ENCODE measurements at places on chromosomes 1 and 21.

DNA sequence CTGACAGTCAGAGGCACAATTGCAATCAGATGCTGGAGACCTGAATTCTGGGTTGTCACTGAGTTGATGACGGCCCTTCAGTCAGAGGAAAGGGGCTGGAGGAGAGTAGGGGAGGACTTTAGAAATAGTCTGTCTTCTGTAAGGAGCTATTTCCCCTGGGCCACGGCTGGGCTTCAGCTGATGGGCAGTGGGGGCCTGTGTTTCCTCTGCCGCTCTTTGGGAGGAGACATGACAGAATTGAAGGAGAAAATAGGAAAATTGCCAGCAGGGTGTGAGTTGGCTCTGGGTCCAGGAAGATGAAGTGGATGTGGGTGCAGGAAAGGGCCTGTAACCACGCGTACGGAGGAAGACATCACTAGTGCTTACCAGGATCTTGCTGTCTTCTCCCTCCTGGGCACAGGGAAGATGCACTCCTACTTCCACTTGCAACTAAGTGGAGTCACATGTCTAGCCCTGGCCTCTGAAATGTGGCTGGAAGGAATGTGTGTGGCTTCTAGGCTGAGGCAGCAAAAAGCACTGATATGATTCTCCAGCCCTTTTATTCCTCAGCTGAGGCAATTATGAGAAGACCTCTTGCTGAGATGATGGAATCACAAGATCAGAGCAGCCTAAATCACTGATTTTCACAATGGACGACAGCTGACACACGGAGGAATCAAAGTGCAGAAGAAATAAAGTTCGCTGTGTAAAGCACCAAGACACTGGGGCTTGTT lies 250.0 kb downstream of the GRIK3 start:
- DNase-seq, result no peak

DNA sequence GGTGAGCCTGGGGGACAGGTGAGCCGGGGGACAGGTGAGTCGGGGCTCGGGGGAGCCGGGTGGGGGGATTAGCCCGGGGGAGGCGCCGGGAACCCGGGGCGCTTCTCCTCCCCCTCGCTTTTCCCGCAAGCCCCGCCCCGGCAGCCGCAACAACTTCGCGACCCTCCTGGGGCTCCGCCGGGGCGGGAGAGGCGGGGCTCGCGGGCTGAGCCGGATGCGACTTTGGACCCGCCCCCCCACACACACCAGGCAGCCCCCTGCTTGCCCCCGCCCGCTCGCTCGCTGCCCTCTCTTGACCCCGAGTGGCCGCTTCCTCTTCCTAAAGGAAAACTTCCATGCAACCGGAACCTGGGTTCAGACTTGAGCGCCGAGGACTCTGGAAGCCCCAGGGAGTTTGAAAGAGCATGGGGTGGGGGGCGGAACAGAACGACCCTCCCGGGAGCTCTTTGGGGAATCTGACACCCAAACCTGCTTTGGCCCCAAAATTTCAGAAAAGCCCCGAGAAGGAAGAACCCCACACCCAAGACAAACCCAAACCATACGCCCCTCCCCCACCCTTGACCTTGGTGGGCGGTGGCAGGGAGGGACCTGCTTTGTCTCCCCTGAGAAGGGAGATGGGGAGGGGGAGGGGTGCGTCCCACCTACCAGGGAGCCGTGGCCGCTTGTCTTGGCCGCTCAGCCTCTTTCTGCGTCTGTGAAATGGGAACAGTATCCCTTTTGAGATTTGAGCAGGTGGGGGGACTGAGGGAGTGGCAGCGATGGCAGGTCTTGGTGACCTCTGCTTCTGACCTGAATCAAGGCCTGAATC lies 550 bp downstream of the ARHGEF16 start:
- no peak for DNase-seq

GRCh38 chr1:5374192-5374591 lies 618.0 kb downstream of the NPHP4 start:
- no peak for DNase-seq

DNA sequence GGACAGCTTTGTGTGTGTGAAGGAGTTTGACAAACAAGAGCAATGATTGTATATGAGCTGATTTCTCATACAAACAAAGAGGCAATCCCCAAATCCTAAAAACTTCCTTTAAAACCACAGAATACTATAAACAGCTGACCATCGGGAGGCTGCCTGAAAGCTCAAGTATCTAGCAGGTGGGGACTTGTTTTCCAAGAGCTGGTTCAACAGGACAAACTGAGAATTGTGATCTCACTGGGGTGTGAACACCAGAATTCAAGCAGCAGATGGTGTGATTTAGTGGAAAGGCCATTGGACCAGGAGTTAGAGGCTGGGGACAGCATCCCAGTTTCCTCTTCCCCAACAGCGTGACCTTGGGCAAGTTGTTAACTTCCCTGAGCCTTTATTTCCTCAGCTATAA lies 13.9 kb downstream of the LMX1A start:
- peak; percentile 46 for DNase-seq

DNA sequence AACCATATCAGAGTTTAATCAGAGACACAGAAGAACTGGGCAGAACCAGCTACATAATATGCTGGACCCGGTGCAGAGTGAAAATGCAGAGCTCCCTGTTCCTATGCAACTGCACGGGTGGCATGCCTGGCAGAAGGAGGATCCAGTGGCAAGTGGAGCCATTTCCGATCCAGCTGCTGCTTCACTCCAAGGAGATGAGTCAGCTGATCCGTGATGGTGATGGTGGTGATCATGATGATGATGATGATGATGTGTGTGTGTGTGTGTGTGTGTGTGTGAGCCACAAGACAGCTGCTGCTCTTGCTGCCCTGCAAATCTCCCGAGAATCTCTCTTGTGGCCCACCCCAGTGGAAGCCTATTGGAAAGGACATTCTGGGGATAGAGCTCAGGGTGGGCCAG lies 133.0 kb downstream of the URB2 start:
- no peak for DNase-seq

DNA sequence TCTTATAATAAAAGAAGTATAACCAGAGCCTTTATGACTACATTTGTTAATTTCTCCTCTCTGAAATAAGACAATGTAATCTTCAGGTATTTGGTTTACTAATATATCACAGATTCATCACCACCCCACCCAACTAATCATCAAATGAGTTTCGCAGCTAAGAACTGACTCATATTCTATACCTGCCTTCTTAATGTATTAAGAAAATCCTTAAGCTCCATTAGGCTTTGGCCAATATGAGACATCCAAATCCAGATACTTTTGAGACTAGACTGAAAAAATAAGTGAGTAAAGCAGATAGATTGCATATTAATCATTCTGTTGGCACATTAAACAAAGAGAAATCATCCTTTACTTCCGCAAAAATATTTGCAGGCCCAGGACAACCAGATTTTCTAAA lies 18.7 kb upstream of the FMO2 start:
- no peak for DNase-seq

DNA sequence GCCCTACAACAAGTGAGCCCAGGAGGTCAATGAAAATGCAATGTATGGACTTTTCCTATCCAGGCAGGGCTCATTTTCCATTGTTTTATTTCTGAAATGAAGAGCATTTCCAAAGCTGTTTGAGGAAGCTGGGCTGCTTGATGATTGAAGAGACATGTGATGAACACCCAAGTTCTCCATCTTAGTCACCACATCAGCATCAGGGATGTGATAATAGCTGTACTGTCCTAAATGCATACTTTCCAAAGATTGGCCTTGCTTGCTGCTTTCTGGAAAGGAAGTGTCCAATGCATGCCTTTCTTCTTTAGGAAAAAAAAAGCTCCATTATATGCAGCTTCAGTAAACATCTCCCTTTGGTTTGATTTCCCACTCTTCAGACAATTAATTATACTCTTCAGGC lies 425.9 kb upstream of the RUNX1 start:
- no peak for DNase-seq

DNA sequence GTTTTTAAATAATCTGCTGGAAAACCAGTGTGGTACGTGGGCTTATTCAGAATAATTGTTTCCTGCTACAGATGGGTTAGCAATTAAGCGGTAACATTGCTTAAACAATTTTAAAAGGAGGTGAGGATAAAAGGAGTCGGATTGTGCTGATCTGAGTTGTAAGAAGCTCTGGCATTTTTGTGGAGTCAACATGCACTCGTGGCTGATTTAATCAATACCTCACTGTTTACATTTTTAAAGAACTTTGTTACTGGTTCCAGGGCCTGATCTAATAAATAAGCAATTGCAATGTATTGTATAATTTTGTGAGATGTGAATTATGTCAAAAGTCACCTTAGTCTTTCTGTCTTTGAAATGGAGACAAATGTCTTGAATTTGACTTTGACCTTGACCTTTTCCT lies 474.0 kb downstream of the SETD4 start:
- no peak for DNase-seq

DNA sequence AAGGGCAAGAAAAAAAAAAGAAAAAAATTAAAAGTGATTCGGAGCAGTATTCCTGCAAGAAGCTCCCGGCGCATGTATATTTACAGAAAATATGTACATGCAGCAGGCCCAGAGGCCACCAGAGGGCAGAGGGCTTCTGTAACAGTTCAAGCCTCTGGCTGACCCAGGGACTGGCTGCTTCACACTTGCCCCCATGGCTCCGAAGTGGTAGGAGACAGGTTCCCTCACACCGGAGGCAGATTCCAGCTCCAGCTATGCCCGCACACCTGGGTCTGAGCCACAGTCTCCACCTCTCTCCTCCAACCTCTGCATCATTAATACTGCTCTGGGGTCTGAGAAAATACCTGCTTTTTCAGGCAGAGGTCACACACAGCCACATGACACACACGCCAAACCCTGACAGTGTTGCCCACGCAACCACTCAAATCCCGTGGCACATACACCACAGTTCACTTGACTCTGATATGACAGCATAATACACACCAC lies 2.2 kb upstream of the ARHGAP30 start:
- DNase-seq, result peak; percentile 35

GRCh38 chr1:58908561-58909560 lies 125.0 kb upstream of the JUN start:
- DNase-seq, result no peak

DNA sequence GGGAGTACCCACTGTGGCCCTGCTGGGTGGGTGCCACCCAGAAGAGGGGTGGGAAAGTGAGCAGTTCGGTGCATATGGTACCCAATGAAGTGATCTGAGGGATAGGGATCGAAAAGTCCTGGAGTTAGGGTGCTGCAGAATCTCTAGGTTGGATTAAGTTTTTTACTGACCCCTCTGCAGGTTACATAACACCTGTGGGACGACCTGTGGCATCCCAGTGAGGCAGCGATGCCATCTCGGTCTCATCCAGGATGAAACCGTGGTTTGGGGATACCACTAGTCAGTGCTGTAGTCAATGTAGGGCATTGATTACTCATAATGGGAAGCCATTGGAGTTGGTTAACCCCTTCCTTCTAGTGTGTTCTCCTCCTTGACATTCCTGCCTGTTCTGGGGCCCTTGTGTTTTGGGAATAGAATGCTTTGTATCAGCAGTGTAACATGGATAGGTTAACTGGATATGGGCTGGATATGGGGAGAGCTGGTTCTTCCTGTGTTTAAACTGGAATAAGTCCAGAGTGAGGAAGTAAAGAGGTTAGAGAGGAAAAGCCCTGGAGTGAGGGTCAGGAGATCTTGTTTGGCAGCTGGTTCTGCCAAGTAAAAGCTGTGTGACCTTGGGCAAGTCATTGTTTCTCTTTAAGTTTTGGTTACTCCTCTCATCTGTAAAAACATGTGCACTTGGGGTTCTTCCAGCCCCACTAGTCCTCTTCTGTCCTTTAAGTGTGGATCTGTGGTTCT lies 42.8 kb upstream of the ATF3 start:
- DNase-seq, result no peak

GRCh38 chr1:176699821-176700220 lies 236.8 kb downstream of the PAPPA2 start:
- no peak for DNase-seq

DNA sequence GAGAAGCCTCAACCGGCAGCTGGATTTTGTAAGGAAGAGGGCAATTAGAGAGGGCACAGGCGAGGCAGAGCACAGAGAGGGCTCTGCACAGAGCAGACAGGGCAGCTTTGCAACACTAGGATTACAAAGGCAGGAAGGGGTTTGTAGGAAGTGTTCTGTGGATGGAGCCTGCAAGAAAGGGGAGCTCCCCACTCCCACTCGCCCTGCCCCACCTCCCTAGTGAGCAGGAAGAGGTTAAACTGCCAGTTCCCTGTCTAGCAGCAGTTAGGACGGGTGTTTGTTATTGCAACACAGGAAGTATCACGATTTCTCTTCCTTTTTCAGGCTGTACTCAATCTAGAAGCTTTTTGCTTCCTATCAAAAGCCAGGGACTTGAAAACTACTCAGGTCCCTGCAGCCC lies 63.3 kb upstream of the LRRC8D start:
- peak; percentile 49 for DNase-seq

DNA sequence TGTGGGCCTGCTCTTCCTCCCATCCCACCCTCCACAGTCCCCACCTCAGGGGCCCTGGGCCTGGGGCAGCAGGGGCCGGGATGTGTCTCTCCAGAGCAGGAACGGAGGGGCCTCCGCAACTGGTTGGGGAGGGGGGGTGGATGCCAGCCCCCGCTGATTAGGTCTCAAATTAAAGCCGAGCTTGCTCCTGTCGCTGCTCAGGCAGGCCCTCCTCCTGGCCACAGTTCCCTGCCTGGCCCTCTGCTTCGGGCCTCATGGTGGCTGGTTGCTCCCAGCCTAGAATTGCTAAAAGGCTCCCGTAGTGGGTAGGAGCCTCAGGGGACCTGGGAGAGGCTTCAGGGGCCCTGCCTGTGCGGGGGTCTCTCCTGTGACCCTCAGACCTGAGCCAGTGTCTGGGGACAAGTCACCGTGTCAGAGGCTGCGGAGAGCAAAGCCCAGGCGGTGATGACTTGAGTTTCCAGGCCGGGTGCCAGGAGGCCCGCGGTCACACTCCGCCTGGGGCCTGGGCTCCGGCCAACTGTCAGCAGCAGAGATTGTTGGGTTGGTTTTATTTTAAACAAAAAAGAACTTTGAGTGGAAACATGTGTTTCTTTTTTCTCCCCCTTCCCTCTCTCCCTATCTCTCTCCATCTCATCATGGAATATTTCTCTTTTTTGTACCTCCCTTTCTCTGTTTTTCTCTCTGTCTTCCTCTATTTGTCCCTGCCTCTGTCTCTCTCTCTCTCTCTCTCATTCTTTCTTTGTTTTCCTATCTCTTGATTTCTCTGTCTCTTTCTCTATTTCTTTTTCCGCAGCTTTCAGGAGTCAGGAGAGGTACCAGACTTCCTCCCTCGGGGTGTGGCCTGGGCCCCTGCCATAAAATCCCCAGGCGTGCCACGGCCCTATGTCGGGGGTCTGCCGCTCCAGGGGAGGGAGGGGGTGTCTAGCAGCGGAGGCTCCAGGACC lies 20.0 kb upstream of the EPHA2 start:
- peak; percentile 94 for DNase-seq

GRCh38 chr1:7136166-7136953 lies 351.1 kb downstream of the CAMTA1 start:
- no peak for DNase-seq

DNA sequence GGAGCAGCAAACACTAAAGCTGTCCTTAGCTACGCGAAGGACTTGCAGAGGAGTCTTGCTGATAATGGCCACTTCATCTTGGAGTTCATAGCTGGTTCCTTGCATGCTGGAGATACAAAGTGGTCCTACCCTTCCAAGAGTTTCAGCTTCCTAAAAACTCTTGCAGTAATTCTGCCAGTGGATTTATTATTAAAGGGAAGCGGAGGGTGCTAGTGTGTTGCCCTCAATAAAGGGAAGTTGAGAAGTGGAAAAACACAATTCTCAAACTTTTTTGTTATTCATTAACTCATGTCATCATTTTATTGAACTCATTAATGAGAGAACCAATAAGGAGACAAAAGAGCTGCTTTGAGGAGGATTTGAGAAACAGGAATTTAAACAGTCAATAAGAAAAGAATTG lies 6.5 kb upstream of the HAPLN2 start:
- no peak for DNase-seq

GRCh38 chr1:82405333-82405732 lies 604.6 kb downstream of the ADGRL2 start:
- DNase-seq, result no peak

GRCh38 chr1:20403423-20404145 lies 82.4 kb downstream of the CAMK2N1 start:
- no peak for DNase-seq
